ENCODE measurements at places on chromosomes 2 and 18.

DNA sequence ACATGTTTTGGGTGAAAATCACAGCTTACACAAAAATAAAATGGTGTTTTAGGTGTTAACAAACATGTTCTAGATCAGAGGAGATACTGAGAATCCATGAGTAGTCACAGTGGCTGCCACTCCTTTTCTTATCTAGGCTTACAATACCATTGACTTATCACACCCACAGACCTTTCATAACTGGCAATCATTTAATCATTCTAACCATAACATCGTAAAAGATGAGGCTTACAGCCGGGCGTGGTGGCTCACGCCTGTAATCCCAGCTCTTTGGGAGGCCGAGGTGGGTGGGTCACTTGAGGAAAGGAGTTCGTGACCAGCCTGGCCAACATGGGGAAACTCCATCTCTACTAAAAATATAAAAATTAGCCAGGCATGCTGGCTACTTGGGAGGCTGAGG lies 18.8 kb upstream of the SERPINB5 start:
- no peak for DNase-seq

DNA sequence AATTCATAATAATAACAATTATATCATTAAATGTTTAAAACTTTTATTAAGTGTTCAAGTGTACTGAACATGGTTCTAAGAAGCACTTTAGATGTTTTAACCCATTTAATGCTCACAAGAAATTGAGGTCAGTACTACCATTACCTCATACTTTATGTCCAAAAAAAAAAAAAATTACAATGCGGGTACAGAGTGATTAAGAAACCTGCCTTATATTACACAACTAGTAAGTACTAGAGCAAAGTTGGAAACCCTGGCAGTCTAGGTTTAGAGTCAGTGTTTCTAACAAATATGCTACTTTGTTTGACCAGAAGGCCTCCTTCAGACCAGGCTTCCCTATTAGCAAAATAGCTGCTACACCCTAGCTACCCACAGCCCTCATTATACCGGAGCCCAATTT lies 28.5 kb downstream of the PLEKHM3 start:
- no peak for DNase-seq

DNA sequence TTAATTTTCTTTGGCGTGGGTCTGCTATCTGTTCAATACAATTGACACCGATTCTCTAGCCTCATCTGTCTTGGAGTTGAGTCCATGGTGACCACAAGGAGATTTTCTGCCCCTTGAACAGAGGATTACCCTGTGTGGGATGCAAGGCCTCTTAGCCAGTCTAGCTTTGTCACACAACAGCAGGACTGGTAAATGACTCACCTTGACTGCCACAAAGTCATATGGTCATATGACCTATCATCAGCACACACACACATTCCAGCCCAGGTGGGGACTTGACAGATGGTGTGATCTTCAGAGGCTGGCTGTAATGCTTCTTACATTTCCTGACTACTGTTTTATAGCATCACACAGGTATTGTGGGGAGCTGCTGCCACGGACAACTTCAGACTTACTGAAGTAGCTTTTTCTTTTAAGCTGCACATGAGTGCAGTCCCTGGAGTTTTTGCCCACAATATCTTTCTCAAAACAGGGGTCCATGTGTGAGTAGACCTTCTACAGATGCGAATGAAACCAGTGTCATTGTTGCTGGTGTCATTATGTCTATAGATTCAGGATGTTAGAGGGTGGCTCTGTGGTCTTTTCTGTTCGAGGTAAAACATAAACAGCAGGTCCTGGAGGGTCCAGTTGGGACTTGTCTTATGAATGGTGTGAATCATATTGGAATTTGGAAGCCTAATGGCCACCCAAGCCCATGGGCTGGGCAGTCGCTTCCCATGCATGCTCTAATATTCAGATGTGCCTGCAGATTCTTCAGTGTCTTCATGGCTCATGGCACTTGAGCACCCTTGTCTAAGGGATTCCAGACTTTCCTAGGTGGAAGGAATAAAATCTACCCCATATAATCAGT lies 18.6 kb upstream of the ACOXL start:
- DNase-seq = no peak

DNA sequence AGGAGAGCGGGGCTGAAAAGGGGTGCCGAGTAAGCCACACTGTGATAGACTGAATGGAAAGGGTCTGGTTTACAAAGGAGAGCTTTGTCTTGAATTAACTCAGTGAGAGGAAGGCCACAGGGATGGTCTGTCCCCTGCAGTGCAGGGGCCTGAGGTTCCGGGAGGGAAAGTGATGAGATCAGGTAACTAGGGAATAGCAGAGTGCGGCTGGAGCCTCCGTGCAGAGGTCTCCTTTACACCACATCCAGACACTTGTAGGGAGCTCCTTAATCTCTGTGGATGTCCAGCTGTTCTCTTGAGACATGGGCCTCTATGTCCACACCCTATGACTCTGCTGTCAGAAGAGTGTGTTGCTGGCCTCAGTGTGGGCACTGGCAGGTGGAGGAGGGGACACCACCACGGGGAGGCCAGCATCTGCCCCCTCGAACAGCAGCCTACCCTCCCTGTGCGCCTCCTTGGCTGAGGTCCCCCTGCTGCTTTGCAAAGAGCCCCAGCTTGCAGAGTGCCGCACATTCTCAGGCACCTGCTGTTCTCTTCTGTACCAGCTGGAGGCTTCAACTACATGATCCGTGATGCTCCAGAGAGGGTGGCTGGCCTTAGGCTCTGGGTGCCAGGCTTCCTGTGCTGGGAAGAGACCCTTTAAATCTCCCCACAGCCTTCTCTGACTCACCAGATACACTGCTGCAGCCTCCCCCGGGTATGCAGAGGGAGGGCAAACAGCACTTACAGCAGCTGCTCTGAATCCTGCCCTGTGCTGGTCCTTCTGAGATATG lies 25.9 kb downstream of the ENOSF1 start:
- no peak for DNase-seq

DNA sequence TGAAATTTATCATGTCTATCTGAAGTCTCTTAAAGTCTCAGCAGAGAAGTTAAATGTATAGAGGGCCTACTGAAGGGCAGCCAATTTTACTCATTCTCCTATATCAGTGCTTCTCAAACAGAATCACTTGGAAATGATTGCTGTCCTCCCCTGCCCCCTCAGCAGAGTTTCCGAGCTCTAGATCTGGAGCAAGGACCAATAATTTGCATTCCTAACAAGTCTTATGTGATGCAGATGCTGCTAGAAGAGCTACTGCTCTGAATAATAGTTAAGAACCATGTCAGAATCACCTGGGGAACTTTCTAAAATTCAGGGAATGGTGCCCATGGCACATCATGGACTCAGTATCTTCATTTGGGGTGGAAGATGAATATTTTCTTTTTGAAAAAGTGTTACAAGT lies 105.6 kb upstream of the EPHA4 start:
- no peak for DNase-seq

GRCh38 chr2:72141032-72141645 lies 6.5 kb downstream of the CYP26B1 start:
- DNase-seq = no peak

- DNase-seq = no peak
Measured at GRCh38 chr18:73079920-73080319, 212.1 kb upstream of the NETO1 start.

DNA sequence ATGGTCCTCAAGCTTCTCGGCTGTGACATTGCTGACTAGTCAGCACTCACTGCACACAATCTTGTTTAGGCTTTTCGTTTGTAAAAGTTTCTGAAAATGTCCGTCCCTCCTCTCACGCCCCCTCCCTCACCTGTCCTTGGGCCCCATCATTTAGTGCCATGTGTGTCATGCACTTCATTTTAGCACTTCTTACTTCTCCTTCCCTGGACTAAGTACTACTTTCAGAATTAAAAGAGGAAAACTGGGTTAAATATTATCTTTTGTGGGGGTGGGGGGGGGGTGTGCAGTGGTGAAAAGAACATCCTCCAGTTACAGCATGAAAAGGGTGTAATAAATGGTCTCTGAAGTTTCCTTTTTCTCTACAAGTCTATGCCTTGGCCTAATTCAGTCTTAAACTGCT lies 182.0 kb upstream of the SP5 start:
- DNase-seq = no peak

- no peak for DNase-seq
Measured at GRCh38 chr18:12295389-12296086, 12.5 kb upstream of the TUBB6 start.

DNA sequence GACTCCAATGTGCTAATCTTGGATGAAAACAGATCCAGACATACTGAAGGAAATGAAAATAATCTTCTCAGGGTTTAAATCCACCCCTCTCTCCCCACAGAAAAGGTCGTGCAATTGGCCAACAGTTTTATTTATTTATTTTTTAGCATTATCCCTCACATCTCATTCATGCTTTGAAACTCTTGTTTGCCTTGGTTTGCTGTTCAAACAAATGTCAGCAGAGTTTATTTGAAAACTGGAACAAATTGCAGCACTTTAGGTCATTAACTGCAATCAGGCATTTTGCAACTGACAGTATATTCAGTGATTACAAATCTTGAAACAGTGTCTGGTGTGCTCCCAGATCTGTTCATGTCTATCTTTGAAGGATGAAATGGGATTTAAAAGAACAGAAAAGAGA lies 220.6 kb downstream of the SLC4A10 start:
- no peak for DNase-seq

DNA sequence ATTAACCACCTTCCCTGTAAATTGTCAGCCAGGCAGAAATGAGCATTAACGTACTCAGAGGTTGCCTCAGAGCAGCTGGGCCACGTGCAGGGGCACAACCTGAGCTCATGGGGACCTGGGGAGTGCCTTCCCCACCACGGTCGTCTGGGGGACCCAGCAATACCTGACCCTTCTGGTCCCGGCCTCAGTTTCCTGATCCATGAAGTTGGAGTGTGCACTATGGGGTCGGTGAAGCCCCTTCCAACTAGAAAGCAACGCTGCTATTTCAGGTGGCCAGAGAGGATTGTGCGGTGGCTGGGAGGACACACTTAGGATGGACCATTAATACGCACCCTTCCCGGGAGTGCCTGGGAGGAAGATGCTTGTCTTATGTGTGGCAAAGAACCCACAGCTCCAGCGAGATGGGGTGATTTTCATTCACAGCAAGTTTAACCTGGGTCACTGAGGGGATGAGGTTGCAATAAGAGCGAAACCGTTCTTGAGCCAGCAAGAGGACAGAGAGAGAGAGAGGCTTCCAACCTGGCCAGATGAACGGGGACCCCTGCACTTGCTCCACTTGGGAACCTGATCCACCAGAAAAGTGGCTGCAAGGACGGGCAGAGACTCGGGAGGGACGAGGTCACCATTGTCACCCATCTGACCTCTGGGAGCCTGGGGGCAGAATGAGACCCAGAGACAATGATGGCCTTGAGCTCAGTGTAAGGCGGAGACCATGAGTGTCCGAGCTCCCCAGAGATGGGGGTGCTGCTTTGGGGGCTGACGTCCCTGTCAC lies 36.2 kb downstream of the NGEF start:
- no peak for DNase-seq

GRCh38 chr2:96530474-96531357 lies 5.8 kb upstream of the ARID5A start:
- DNase-seq = no peak
